Fibroblast of upper back skin (primary cell): ENCODE measurements at places on chromosomes 3 and 15.

DNA sequence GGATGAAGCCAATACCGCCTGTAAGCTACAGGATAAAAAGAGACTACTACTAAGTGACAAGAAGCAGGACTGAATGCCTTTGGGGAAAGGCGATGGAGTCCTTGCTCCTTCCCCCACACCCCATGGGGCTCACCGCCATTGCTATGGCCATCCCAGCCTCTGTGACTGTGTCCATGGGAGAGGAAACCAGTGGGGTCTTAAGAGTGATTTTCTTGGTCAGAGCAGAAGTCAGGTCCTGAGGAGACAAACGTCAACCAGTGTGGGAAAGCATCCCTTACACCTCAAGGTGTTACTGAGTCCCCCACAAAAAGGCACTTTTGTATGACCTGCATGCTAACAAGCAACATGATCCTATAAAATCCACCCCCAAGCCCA lies 913 bp downstream of the IMPDH2 start:
- DNase-seq = no peak

DNA sequence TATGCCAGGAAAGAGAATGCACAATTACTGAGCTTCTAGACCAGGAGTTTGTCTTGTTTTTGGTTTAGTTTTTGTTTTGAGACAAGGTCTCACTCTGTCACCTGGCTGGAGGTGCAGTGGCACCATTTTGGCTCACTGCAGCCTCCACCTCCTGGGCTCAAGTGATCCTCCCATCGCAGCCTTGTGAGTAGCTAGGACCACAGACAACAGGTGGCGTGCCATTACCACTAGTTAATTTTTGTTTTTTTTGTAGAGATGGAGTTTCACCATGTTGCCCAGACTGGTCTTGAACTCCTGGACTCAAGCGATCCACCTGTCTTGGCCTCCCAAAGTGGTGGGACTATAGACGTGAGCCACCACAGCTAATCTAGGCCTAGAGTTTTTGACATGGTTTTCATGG lies 104.4 kb upstream of the CCDC54 start:
- no peak for DNase-seq

- DNase-seq = no peak
Observed at GRCh38 chr3:134367869-134368750, 6.1 kb downstream of the AMOTL2 start.

DNA sequence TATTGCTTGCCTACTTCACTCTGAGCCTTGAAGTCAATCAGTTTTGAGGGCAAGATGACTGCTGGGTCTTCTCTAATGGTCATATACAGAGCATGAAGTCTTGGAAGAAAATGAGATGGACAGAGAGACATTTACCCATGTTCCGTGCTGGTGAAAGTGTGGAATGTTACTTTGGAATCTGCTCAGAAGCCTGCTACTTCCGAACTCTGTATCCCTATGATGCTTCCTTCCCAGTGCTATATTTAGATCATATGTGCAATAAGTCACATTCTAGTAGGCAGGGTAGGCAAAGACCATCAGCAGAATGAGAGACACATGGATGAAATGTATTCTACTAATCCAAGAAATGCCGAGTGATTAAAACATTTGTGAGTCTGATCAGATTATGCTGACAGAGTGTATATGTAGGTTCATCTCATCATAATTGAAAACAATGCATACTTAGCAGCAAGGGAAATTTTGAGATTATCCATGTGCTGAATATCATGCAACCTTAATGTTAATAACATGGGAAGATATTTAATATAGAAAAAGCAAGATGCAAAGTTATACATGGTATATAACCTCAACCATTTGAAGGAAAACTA lies 60.5 kb downstream of the RAB7A start:
- DNase-seq = peak; percentile 57

DNA sequence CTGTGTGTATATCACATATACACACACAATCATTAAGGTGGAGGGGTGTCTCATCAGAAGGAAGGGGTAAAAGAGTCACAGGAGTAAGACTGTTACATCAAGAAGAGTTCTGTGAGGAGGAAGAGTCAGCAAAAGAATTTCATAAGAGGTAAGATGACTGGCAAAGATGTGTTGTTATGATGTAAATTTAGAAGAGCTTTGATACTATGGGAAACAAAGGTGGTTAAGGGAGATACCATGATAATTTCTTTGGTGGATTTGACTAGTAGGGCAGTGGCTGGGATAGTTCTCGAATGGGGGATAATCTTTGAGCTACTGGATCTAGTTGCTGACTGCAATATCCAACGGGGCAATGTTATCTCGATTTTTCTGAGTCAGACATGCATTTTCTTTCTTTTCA lies 61.6 kb downstream of the STAG1 start:
- DNase-seq = no peak

GRCh38 chr3:128041344-128041743 lies 10.9 kb upstream of the SEC61A1 start:
- DNase-seq = no peak

DNA sequence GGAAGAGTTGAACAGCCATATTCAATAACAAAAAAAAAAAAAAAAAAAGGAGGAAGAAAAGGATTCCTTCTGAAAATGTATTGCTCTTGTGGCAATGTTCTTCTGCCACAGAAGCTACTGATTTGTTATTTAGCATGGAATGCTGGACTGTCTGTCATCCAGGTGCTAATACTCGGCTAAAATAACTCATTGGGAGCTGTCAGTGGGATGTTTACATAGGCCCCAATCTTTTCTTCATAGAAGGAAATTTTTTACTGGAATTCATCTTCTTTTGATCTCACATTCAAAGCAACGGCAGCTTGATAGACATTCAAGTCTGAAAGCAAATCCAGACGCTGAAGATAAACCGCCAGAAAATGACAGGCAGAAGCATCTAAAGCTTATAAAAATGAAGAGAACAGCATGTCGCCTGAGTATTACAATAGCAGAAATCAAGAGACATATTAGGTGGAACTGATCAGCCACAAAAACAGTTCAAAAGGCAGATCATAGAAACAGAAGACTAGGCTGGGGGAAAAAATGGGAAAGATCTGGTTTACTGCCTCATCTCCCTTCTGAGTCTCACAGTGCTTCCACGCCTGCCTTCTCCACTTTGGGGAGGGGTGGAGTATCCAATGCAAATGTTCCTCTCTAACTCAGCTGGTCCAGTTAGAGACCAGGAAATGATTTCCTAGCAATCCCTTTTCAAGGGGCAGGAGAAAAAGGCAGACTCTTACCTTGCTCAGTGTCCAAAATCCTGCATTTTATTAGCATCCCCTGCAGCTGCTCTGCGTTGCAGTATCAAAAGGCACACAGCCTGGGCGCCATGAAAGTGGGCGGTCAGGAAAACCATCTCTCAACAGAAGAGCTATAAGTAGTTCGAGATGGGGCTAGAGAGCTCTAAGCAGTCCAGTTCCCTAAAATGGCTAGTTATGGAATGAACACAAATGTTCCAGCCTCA lies 451.9 kb downstream of the FOXP1 start:
- DNase-seq = peak; percentile 54

DNA sequence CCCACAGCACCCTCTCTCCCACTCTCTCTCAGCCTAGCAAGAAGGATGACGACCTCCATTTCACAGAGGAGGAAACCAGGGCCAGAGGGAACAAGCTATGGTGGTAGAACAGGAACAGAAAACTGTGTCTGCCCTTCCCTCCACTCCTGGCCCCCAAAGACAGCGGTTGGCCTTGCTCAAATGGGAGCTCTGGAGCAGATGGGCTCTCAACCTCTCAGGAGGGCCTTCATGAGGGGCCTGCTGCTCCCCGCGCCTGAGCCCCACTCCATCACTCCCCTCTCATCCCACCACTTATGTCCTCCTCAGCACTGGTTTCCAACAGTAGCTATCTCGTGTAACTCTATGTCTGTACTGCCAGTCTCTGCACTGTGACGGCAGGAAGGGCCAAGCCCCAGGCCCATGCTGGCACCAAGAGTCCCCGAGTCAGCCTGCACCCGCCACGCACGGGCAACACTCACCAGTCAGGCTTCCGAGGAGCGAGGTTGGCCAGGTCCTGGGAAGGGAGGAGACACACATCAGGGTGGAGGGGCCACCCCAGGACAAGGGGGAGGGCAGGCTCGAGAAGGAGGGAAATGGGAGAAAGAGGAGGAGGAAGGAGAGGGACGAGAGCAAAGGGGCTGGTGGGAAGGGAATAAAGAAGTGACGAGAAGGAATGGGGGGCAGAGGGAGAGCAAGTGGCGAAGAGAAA lies 45.5 kb downstream of the PTH1R start:
- DNase-seq = no peak

- DNase-seq = peak; percentile 50
Observed at GRCh38 chr3:188792793-188793192, 379.0 kb upstream of the TPRG1 start.

DNA sequence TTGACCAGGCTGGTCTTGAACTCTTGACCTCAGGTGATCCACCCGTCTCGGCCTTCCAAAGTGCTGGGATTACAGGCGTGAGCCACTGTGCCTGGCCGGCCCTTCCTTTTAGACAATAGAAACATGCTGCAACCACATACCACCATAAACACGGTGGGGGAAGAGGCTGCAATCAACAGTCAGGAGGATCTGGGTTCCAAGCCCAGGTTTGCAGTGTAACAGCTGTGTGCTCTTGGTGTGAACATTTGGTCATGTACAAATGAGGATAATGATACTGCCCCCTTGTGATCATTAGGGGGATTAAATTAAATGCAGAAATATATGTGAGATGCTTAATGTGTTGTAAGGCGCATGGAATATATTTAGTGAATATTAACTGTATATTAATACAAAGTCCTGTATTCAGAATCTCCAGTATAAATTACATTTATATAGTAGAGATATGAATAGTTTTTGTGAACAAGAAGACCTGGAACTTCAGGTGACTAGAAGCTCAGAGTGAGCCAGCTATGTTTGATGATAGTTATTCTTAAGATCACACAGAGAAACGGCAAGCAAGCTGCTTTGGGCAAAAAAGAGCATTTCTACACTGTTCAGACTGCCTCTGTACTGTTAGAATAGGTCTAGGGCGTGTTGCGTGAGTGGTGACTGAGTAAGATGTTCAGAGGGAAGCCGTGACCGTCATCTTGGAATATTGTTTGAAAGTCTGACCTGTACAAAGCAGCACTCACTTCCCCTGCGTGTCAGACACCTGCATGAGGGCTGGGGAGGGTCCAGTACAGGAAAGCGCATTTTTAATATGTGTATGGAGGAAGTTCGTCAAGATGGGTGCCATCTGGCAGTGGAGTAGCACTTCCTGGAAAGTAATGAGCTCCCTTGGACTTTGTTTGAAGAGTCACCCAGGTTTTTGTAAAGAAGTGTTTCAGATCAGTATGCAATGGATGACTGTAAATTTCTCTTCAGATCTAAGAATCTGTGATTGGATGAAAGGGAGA lies 125.8 kb downstream of the PGPEP1L start:
- DNase-seq = peak; percentile 80

GRCh38 chr3:54079314-54079713 lies 43.0 kb upstream of the CACNA2D3 start:
- no peak for DNase-seq

- DNase-seq = peak; percentile 66
Observed at GRCh38 chr15:89206908-89207331, 14.5 kb downstream of the RLBP1 start.

DNA sequence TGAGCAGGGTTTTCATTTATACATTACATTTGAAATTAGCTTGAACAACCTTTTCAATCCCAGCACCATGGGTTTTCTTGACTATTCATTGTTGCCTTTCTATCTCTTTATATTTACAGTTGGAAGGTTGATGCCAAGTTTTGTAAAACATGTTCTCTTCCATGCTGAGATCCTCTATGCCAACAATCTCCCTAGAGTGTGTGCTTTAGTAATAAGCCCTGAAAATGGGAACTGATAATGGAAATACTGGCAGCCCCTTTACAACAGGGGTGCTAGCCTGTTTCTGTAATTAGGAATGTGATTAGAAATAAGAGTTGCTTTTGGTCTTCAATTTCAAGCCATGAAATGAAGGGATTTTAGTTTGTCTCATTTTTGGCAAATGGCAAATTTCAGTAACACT lies 239.9 kb upstream of the NAALADL2 start:
- DNase-seq = no peak

GRCh38 chr15:63291507-63291906 lies 14.1 kb downstream of the APH1B start:
- DNase-seq = peak; percentile 94

DNA sequence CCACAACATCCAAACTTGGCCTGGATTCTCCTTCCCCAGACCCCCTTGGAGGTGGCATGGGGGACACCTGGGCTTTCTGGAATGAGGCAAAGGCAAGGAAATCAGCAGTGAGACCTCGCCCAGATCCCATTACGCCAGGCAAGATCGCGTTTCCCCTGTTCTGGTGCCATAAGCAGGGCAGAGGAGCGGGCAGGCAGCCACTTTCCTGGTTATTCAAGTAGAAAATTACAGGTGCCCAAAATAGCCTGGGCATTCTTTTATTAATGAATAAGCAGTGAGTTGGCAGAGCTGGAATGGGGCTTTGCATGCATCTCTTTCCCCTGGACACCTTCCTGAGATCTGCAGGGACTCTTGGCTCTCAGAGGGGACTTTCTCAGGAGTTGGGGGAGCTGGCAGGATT lies 31.5 kb upstream of the FAM107A start:
- DNase-seq = no peak

- no peak for DNase-seq
Observed at GRCh38 chr3:164806188-164806587, 272.1 kb downstream of the SI start.

DNA sequence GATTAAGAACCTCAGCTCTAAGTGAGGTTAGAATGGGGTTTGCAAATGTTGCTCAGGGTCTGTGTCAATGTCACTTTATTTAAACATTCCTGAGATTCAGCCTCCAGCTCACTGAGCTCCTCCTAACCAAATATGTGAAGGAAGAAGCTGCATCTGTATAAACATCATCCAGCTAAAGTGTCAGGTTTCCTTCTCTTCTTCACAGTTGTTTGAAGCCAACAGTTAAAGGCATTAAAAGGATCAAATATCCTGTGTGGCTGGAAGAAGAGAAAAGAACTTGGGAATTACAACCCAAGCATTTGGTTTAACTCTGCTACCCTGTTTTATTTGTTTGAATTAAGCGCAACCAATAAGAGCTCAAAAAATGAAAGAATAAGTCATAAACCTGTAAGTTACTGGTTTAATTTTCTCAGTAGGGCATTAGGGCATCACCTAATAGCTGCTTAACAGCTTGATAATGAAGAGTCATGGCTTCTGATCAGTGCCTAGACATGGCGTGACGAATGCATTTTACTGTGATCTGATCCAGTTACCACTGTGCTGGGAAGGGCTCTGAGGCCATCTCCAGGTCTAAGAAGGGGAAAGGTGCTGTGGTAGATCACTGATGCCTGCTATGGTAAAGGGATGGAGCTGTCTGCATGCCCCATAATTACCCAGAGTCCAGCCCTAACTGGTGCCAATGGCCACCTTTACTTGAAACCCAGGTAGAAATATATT lies 165.7 kb upstream of the TSC22D2 start:
- peak; percentile 78 for DNase-seq

GRCh38 chr3:155629556-155629955 lies 115.3 kb downstream of the PLCH1 start:
- DNase-seq = peak; percentile 25

- peak; percentile 87 for DNase-seq
Observed at GRCh38 chr15:60973637-60974415, 255.3 kb downstream of the RORA start.

- no peak for DNase-seq
Observed at GRCh38 chr3:106566277-106566676, 697.5 kb upstream of the CBLB start.
